Fibroblast of skin of right biceps (primary cell): ENCODE measurements at places on chromosomes 4 and X.

DNA sequence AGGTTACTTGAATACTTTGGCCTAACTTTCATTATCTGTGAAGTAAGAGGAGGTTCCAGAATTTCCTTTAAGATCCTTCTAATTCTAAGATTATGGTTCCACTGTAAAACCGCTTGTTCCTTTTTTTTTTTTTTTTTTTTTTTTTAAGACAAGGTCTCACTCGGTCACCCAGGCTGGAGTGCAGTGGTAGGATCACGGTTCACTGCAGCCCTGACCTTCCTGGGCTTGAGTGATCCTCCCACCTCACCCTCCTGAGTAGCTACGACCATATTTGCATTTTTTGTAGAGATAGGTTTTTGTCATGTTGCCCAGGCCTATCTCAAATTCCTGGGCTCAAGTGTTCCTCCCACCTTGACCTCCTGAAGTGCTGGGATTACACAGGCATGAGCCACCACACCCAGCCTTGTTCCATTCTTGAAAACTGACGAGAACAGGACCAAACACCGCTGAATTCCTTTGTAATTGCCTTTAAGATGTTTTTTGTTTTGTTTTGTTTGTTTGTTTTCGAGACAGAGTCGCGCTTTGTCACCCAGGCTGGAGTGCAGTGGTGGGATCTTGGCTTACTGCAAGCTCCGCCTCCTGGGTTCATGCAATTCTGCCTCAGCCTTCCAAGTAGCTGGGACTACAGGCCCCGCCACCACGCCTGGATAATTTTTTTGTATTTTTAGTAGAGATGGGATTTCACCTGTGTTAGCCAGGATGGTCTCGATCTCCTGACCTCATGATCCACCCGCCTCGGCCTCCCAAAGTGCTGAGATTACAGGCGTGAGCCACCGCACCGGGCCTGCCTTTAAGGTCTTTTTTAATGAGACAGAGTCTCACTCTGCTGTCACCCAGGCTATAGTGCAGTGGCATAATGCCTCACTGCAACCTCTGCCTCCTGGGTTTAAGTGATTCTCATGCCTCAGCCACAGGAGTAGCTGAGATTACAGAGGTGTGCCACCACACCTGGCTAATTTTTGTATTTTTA, 6.8 kb downstream of the PDS5A start:
- peak; percentile 7 for DNase-seq

DNA sequence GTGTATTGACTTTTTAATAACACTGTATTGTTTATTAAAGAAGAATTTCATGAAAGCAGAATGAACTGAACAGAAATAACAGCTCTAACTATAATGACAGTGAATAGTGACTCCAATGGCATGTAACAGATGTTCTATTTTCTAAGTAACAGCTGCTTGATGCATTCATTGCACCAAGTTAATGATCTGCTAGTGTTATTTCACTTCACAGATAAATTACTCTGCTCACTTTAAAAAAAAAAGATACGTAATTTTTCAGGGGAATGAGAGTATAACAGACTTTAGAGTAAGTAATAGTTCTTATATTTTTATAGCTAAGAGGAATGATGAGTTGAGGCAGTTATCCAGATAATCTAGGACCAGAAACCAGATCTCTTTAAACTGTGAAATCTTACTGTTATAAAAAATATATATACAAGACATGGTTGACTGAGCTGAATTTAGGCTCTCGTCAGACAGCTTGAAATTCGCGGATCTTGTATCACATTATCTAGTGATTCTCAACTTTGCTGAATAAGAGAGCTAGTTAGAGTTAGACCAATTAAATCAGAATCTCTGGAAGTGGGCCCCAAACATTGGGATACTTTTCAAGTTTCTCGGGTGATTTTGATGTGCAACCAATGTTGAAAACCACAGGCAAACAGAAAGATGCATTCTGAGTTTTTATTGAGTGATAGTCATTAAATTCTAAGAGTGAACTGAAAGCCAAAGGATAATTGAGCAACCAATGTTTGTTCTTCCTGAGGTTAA, 840.7 kb downstream of the DMD start:
- no peak for DNase-seq

GRCh38 chr4:74623041-74623440, 171.3 kb downstream of the BTC start:
- DNase-seq: peak; percentile 40

GRCh38 chrX:24023972-24024669, 2.9 kb downstream of the KLHL15 start:
- DNase-seq: no peak

GRCh38 chrX:74656079-74656745, 41.8 kb upstream of the RLIM start:
- peak; percentile 29 for DNase-seq

DNA sequence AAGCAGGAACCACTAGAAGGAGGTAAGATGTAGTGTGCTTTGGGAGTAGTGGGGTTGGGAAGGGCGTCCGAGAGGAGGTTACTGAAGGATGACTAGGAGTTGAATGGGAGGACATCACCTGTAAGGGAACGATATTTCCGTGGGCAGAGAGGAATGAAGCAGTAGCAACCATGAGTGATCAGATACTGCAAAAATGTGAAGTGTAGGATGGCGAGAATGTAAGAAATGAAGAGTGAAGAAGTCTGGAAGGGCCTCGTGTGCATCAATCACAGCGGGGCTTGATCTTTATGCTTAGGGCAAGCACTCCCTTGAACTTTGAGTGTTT, 594 bp downstream of the MSMO1 start:
- DNase-seq: no peak

- peak; percentile 79 for DNase-seq
These were observed 535.1 kb downstream of the FAT4 start for GRCh38 chr4:125849869-125850268.

DNA sequence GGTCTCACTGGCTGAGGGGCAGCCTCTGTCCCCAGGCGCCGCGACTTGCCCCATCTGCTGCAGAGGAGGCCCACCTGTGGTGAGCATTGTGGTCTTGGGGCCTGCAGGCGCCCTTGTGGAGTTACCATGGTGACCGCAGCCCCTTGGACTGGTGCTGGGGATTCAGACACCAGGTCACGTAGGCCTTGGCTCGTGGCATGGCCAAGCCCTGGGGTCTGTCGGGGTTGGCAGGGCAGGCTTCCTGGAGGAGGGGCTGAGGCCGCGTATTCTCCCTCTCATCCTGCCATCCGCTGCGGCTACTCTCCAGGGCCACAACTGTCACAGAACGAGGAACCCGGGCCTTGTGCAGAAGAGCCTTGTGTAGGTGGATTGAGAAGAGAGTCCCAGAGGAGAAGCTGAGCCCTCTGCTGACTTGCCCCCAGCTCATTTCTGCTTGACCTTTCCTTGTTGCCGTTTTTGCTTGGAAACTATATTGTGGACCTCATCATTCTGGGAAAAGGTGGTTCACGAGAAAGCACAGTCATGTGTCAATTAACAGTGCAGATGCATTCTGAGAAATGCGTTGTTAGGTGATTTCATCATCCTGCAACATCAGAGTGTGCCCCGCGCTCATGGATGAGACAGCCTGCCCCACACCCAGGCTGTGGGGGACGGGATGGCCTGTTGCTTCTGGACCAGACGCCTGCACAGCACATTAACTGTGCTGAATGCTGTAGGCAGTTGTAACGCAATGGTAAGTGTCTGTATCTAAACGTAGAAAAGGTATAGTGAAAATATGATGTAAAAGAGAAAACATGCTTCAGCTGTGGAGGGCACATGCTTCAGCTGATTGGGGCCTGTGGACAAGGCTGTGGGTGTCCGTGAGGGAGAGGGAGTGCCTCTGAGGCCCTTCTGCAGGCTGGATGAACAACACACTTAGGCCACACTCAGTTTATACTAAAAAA, 38.5 kb downstream of the TRMT44 start:
- peak; percentile 36 for DNase-seq

GRCh38 chr4:15655223-15656037, at the start of gene FBXL5:
Gene FBXL5 (minus strand): TSS chr4:15655357. CDS start chr4:15655287, 70 bp downstream.
- peak; percentile 91 for DNase-seq

GRCh38 chr4:161010227-161010626, 1153.6 kb downstream of the FSTL5 start:
- DNase-seq: no peak

- DNase-seq: peak; percentile 90
These were observed 9.4 kb downstream of the CHST7 start for GRCh38 chrX:46582966-46583365.

GRCh38 chr4:155761916-155762315, 3.1 kb downstream of the GUCY1B1 start:
- no peak for DNase-seq

GRCh38 chr4:140251571-140251970, 97.6 kb upstream of the MAML3 start:
- no peak for DNase-seq

DNA sequence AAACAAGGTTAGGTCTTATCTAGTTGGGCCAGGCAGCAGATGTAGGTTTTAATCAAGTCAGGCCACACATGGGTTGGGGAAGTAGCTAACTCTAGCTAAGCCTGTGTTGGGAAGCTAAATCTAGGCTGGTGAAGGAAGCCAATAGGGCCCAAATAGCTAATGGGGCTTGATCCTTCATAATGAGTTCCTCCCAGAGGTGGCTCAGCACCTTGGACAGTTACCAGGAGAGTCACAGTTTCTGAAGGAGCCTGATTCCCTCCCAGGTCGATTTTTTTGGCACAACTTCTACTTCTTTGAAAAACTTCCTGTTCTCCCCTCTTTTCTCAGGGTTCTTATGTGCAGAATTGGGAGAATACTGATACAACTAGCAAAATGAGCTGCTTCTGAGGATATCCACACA, 242.5 kb upstream of the PRPS2 start:
- DNase-seq: peak; percentile 31

- DNase-seq: no peak
These were observed 60.1 kb downstream of the LRP2BP start for GRCh38 chr4:185335579-185335978.

DNA sequence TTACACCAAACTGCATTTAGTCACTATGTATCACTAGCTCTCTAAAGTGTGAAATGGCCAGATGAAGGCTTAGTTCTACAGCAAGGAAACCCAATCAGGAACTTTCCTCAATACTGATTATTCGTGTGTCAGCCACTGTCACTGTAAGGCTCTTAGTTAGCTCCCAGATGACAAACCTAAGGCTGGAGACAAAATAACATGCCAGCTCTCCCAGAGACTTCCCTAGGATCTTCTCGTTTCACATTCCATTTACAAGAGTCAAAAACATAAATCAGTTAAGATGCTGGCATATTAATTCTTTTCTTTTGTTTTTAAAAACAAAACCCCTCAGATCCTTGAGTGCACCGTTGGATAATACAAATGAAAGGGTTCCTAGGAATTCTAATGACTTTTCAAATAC, 88.2 kb upstream of the TFDP3 start:
- peak; percentile 62 for DNase-seq

GRCh38 chr4:141971869-141972268, 335.5 kb downstream of the IL15 start:
- no peak for DNase-seq

DNA sequence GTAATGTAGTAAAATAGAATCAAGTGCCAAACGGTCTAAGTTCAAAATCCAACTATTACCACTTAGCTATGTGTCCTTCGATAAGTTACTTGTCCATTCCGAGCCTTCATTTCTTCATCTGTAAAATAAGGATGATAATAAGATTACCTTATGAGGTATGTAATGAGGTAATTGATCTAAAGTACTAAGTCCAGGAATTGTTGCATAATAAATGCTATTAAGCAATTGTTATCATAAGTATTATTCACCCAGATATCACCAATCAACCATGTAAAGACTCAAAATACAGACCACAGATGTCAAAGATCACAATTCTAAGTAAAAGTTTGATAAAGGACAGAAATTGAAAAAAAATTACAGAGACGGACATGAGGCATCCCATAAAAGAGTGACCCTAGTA, 168.4 kb upstream of the POU3F4 start:
- no peak for DNase-seq

DNA sequence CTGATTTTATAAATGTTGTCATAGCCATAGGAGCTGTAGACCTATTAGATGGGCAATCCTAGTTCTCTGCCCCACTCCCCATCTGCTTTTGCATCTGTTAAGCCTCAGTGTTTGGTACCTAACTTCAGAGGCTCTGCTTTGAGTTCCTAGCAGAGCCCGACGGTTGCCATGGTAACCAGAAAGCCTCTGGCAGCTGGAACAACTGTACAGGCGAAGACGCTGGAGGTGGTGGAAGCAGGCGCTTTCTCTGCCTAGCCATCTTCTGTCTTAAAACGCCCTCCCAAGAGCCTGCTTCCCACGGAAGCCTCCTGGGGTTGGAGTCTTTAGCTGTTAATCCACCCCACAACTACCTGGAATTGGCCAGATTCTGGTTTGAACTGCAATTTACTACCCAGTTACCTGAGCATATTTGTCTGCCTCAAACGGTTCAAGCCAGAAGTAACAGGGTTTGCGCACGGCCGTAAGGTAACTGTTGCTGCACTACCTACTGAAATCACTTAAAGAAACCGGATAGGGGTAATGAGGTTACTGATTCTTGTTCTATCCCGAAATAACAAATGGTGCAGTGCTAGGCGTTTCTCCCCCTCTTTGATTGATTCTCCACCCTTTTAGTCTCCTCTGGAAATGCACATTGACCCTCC, 1.0 kb upstream of the GABRG1 start:
- no peak for DNase-seq

DNA sequence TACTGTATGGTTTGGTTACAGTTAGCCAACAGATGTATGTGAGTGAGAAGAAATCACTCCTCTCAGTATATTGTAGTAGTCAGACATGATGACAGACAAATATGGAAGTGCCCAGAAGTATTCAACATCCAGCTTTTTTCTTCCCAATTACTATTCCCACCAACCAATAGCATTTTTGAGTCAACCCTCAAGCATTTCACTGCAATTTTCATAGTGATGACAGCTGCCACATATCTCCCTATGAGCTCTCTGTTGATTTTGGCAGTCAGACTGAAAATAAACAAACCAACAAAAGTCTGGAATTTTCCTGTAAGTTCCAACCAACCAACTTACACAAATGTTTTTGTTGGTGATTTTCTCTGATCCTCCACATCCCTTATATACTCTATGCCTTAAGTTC, 8.2 kb upstream of the TRAM1L1 start:
- peak; percentile 79 for DNase-seq

GRCh38 chr4:14607578-14607977, 394.7 kb upstream of the CPEB2 start:
- DNase-seq: no peak

DNA sequence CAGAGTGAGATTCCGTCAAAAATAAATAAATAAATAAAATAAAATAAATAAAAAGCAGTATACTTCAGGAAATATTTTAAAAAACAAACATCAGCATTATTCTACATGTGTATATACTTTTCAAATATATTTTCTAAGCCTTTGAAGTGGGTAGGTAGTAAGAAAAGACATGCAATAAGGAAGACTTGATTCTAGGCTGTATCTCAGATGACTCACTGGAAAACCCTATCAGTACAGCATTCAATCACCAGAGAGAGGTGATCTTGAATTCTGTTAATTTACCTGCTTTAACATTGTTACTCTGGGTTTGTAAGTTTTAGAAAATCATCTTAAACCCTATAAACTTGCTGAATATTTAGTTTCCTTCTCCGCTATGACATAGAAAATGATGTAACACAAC, 106.6 kb upstream of the NAP1L5 start:
- no peak for DNase-seq

GRCh38 chr4:122531514-122531913, 75.0 kb upstream of the IL2 start:
- DNase-seq: no peak
